Activated effector memory CD4-positive, alpha-beta T cell treated with Interleukin-2 at 50 U/mL for 16 hours (primary cell): ENCODE measurements at places on chromosomes 5 and 9.

DNA sequence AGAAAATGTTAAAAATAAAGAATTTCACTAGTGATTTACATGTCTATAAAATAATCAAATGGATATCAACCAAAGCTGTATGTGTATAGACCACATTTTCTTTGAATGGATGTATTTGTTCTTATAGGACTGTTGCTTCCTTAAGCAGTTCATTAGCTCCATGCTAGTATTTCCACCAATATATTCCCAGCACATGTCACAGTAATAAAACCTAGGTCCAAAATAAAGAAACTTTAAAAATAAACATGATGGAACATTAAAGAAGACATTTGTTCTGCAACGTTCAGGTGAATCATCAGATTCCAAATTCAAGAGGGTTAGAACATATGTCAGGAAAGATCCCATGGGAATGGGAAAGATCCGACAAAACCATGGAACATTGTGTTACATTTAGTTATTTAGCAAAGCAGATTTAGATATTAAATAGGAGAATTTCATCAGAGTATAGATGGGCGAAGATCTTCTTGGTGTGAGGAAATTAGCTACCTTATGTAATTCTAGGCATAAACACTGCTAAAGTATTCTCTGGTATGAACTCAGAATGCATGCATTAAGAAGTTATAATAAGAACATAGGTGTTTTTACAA is 490.7 kb downstream of the CDH18 start:
- no peak for DNase-seq

DNA sequence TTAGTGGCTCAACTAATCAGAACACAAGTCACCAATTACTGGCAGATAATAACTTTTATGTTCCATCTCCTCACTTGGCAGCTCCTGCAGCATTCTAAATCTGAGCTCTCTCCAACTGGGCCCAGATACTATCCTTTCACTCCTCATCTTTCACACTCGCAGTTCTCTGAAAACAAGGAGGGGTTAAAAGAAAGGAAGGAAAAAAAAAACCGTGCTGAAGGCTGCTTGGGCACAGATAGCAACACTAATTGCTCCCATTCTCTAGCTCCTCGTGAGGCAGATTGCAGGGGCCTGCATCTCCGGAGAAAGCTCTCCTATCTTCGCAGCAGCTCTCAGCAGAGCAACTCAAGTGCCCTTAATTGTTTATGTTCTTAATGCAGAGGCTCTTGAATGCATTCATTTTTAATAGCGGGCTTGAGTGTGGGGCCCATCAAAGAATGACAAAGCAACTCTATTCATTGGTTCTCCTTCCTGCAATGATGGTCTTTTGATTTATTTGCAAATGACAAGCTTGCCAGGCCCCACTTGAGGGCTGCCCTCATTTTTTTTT is 23.9 kb downstream of the TLE1 start:
- DNase-seq = no peak

- DNase-seq = no peak
Observed at GRCh38 chr5:159179529-159180305, 29.6 kb downstream of the RNF145 start.

DNA sequence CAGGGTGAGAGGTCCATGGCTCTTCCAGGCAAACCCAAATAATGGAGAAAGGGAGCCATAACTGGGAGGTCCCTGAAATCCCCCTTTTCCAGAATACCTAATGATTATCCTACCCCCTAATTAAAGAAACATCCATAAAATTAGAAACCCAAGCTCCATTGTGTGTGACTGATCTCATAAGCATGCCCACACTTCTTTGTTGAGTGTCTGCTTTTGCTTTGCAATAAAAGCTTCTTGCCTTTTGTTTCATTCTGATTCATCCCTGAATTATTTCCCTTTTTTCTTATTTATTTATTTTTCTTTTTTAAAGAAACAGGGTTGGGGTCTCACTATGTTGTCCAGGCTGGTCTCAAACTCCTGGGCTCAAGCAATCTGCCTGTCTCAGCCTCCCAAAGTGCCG is 33.1 kb downstream of the BTF3 start:
- no peak for DNase-seq

GRCh38 chr5:84292788-84293653 is 91.7 kb downstream of the EDIL3 start:
- DNase-seq = no peak

DNA sequence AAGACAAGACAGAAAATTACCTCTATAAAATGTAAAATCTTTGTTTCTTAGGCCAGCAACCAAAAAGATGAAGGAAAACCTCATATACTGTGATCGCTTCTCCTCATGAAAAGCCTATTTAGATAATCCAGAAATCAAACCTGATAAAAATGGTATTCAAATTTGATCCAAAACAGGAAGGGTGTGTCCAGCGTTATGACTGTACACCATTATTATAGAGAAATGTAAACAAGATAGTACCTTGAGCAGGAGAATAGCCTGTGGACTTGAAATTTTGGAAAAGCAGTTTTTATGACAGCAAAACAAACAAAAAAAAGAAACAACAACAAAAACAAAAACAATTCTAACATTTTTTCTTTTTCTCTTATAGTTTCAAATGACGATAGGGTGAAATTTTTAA is 1382.8 kb upstream of the CDH9 start:
- no peak for DNase-seq

DNA sequence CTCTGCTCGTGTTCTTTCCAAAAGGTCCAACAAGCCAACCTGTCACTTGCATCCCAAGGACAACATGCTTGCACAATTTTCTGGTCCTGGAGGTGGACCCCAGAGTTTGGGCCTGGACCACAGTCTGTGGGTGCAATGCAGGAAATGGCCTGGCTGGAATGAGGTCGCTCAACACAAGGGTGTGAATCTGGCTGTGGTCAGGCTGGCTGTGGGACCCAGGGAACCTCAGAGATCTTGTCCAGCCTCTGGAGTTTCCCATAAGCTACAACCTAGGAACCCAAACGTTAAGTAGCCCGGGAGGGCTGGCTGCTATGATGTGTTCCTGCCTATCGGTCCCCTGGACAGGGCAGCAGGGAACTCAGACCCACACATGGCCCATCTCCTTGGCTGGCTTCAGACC is 15.4 kb downstream of the TBC1D9B start:
- DNase-seq = no peak

DNA sequence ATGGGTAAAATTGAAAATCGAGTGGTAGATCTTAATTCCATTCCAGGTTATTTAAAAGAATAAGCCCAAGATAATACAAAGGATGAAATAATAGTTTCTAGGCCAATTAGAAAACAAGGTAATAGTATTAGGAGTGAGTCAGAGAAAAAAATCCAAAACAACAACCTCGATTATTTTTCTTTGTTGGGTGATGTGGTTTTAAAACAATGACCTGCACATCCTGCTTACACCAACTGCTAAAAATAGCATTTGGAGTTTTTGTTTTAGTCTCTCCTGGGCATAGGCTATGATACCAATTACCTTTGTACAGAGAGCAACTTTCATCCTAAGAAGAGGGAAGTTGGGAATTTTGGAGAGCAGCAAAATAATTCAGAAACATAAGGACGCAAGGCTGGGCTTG is 101.7 kb upstream of the MYO10 start:
- no peak for DNase-seq

- DNase-seq = no peak
Observed at GRCh38 chr5:149627070-149627469, 45.8 kb downstream of the ARHGEF37 start.

DNA sequence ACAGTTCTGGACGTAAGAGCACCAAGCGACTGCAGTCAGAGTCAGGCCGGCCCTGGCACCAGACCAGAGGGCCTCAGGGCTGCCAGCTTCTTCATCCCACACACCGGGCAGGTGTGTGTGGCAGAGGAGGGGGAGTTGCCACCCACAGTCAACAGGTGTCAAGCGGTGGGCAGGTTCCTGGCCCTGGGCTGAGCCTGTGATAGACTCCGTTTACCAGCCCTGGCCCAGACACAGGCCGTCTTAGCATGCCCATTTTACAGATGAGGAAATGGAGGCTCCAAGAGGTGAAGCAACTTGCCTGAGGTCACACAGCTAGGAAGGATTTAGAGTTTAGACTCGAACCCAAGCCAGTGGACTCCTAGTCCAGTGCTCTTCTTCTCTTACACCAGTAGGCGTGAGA is 71.8 kb downstream of the HMCN2 start:
- no peak for DNase-seq
